Fibroblast of lung (primary cell): ENCODE measurements at places on chromosomes 7 and 10. TPM values are rescaled to one million over a fixed set of nuclear protein-coding genes. Genes with fewer than 3 reads are reported as not detected.

The EVX1 gene
- not detected in 2 replicates for polyA plus RNA-seq

The AKR1C8 gene
- polyA plus RNA-seq = not detected in 2 replicates

The LEP gene
- polyA plus RNA-seq = 0.36 TPM in 1 of 2 replicates, not detected in the other

The OR13A1 gene
- polyA plus RNA-seq = not detected in 2 replicates

The WDR86 gene
- polyA plus RNA-seq = not detected in 2 replicates

The OR2A7 gene
- polyA plus RNA-seq = 0.39 and 0.45 TPM in 2 replicates

The EEPD1 gene
- polyA plus RNA-seq = 3.9 and 15.9 TPM in 2 replicates

The OR2A12 gene
- not detected in 2 replicates for polyA plus RNA-seq

The AKR1C4 gene
- not detected in 2 replicates for polyA plus RNA-seq

The SND1 gene
- polyA plus RNA-seq = 137 and 166 TPM in 2 replicates

The PALD1 gene
- polyA plus RNA-seq = 0.09 and 0.41 TPM in 2 replicates

The EFCAB10 gene
- polyA plus RNA-seq = not detected in 2 replicates

The TEX36 gene
- polyA plus RNA-seq = 0.32 TPM in 1 of 2 replicates, not detected in the other

The PLCE1 gene
- polyA plus RNA-seq = 0.52 and 1.2 TPM in 2 replicates

The SPDYE2B gene
- not detected in 2 replicates for polyA plus RNA-seq
